ENCODE measurements at places on chromosomes 2 and 18.

DNA sequence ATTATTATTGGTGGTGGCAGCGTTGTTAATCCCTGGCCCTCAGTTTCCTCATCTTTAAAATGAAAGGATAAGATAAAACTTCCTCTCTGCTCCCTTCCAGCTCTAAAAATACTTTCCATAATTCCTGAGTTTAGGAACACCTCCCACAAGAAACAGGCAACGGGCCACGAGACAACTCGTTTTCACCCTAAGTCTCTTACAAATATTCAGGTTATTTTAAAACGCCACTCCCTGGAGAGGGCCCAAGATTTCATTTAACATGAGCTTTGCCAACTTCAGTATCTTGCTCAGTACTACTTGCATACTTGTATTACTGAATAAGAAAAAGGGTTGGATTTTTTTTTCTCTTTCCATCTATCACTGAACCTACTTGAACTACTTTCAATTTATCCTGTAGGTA lies 611.1 kb upstream of the FANCL start:
- DNase-seq: no peak

DNA sequence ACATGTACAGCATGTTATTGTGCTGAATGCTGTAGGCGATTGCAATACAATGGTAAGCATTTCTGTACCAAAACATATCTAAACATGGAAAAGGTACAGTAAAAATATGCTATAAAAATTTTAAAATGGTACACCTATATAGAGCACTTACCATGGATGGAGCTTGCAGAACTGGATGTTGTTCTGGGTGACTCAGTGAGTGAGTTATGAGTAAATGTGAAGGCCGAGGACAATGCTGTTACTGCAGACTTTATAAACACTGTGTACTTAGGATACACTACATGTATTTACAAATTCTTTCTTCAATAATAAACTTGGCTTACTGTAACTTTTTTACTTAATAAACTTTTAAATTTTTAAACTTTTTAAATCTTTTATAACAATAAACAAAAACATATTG lies 473.4 kb upstream of the UBE2E3 start:
- DNase-seq: no peak

- DNase-seq: no peak
Observed at GRCh38 chr2:218180467-218181114, 13.8 kb upstream of the CXCR1 start.

- peak; percentile 9 for DNase-seq
Observed at GRCh38 chr2:46490521-46491141, 11.3 kb downstream of the TMEM247 start.

DNA sequence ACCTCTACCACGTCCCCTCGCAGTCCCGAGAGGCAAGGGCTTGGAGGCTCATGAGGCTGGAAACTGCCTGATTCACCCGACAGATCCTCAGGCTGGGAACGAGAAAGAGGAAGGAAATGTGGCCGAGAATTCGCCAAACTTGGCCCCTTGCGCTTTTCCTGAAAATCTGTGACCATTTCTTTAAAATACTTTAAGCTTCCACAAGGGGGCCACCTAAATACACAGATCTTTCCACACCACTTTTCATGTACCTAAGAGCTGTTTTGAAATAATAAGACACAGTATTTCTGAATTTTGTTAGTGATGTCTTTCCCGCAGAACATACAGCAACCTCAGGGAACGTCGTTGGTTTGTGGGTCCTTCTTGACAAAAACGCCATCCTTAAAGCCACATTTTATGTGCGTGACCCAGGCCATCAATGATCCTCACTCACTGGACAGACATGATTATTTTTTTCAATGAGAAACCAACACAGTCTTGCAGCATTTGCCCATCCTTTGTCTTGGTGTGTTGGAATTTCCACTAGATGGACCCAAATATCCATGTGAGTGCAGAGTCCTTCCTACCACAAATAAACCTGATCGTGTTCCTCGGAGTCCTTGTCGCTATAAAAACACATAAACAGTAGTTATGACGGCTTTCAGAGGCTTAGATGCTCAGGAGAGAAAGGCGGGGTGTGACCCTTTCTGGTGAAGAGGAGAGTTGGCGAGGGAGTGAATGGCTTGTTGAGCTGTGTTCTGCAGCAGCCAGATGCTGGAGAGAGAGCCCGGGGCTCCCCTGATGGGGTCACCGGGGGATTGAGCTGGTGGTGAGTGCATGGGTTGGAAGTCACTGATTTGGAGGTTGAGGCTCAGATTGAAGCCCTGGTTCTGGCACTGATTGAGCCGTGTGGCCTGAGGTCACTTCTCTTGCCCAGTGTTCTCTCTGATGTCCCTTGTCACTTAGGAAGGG lies 25.0 kb downstream of the DCDC2C start:
- peak; percentile 67 for DNase-seq

GRCh38 chr2:33616873-33617272 lies 17.8 kb upstream of the FAM98A start:
- no peak for DNase-seq

DNA sequence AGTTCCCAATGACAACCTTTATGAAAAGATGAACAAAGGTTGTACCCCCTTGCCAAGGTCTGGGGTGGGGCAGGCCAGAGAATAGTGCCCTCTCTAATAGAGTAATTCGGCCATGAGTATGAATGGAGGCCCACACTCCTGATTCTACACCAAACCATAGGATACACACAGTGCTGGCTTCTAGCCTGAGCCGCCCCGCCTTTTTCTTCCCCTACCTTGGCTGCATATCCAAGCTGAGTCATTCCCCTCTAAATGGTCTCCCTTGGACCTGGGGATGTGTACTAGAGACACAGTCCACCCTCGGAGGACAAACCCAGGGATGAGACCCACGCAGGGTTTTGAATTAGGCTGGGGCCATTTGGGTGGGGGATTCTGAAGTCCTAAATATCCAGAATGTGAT lies 107.2 kb upstream of the CAPN13 start:
- no peak for DNase-seq

- no peak for DNase-seq
Observed at GRCh38 chr2:200845194-200845593, 19.3 kb downstream of the CLK1 start.

- no peak for DNase-seq
Observed at GRCh38 chr2:100071335-100072043, 70.9 kb downstream of the AFF3 start.
